ENCODE measurements at places on chromosomes 5 and 9.
A peak's percentile ranks its signal among the peaks of the same experiment; 100 is the strongest.

DNA sequence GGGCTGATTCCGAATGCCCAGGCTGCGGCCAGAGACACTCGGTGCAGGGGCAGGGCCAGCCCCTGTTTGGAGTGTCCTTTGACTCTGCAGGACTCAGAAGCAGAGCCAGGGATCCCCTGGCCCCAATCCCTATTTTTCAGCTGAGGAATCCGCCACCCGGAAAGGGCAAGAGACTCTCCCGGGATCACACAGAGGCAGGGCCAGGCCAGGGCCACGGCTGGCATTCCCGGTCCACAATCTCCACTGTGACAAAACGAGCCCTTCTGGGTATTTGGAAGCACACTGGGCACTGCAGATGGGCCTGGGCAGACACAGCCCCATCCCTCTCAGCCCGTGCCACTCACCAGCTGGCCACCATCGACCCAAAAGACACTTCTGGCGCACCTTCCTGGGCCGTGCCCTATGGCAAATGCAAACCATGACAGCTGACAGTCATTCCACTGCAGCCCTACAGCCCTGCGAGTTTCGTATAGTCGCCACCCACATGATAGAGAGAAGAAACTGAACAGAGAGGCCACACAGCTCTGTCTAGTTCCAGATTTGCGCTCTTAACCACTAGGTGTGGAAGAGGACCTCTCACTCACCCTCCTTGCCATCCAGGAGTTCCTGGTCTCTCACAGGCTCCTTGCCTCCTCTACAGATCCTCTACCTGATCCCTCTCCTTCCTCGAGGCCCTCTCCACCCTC is 13.3 kb downstream of the NR5A1 start:
- no peak for DNase-seq

GRCh38 chr5:39073767-39074016 is 507 bp downstream of the RICTOR start:
- DNase-seq, result peak; percentile 22

DNA sequence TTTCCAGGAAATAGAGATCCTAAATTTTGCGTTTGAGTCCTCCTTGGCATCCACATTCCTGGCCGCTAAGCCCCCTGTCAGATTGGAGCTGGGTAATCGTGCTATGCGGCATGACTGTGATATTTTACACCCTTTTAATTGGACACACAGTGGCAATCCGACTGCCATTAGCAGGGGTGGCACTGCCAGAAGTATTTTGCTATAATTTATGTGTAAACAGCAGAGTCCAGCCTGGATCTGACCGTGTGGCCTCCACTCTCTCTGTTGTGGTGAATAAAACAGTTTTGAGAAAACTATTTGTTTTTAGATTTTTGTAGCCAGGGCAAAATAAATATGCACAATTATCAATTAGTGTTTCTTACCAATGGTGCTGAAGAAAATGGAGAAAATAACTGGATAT is 281.0 kb upstream of the IRX2 start:
- DNase-seq, result no peak

- no peak for DNase-seq
Measured at GRCh38 chr9:72684615-72685014, 163.2 kb downstream of the TMC1 start.

DNA sequence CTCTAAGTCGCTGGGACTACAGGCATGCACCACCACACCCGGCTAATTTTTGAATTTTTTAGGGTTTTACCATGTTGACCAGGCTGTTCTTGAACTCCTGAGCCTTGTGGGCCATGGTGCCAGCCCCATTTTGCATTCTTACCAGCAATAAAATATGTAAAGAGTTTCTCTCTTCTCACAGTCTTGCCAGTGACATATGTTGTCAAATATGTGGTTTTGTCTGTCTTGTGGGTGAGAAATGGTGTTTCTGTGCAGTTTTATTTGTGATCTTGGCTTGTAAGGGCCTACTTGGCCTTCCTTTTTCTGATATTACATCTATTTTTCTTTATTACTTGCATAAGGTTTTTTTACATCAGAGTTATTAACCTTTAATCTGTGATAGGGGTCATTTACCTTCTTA is 47.1 kb downstream of the SPIN1 start:
- no peak for DNase-seq

- DNase-seq, result peak; percentile 44
Measured at GRCh38 chr5:135477613-135478066, 25.5 kb upstream of the TIFAB start.

GRCh38 chr9:20558566-20559016 is 63.7 kb downstream of the MLLT3 start:
- DNase-seq, result no peak

DNA sequence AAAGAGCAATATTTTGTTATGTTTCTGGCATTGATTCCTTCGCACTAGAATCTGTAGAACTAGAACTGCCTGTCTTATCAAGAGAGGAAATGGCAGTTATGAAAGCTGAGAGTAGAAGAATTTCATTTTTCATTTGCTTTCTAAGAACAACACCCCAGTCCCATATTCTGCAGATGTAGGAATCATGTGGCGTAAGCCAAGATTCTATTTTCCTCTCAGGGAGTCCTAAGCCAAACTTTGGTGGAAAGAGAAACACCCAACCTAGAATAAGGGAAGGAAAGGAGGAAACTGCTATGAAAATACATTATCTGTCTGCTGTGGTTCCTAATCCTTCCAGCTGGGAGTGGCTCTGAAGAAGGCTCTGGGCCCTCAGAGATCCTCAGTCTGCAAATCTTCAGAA is 1176.9 kb upstream of the C9orf72 start:
- DNase-seq, result no peak

DNA sequence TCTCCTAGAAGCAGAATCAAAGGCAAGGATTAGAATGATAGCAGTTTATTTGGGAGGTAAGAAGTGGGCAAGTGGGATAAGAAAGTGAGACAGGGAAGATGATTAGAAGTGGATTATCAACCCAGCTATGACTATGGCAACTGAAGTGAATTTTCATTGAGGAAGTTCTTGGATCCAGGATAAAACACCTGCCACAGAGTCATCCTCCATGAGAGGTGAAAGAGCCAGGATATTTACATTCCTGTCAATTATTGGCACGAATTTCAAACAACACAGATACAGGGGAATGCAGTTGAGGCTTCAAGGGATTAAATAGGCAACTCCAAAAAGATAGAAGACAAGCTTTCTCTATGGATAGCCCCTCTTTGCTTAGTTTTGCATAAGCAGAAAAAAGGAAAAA is 31.8 kb upstream of the ZNF366 start:
- no peak for DNase-seq

- no peak for DNase-seq
Measured at GRCh38 chr5:148556835-148557234, 97.5 kb downstream of the HTR4 start.

DNA sequence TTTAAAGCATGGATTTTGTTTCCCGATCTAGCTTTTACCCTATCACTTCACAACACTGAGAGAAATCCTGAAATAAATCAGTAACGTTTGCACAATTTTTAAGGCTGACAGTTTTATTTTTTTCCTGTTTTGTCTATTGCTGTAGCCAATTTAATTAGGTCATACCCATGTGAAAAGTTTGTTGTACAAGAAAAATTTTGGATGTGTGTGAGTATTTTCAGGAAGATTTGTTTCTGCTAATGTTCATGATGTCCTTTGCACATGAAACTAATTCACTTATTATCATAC is 237.8 kb downstream of the ARRDC3 start:
- no peak for DNase-seq

GRCh38 chr9:98607152-98607551 is 101.6 kb downstream of the GABBR2 start:
- no peak for DNase-seq

GRCh38 chr5:127580731-127581130 is 63.3 kb downstream of the PRRC1 start:
- DNase-seq, result no peak

- DNase-seq, result no peak
Measured at GRCh38 chr9:38274800-38275199, 117.7 kb upstream of the ALDH1B1 start.

- no peak for DNase-seq
Measured at GRCh38 chr9:106945727-106946660, 83.0 kb downstream of the ZNF462 start.

DNA sequence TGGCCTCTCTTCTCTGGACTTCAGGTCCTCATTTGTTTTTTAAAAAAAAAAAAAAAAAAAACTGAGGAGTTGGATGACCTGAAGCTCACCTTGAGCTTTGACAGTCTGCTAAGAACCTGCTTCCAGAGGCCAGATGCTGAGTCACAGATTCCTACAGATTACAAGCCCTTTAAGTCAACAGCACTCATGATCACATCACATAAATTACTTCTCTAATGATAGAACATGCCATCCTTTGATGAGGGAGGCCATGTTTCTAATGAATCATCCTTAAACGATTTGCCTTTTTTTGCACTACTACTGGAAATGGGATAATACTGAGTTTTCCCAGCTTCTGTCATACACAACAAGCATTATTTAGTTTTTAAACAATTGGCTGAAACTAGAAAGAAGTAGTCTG is 34.2 kb upstream of the MYOT start:
- DNase-seq, result no peak

DNA sequence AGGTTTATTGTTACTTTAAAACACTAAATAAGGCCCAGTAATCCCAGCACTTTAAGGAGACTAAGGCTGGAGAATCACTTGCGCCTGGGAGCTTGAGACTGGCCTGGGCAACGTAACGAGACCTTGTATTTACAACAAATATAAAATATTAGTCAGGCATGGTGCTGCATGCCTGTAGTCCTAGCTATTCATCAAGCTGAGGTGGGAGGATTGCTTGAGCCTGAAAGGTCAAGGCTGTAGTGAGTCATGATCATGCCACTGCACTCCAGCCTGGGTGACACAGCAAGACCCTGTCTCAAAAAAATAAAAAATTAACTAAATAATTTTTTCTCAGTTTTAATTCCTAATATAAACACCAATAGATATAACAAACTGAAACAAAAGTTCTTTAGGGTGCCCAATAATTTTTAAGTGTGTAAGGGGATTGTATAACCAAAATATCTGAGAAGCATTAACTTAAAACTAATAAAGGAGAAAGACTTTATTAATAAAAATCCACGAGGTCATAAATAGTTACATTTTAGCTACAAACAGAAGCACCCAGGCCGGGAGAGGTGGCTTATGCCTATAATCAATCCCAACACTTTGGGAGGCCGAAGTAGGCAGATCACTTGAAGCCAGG is 32.7 kb downstream of the FAM13B start:
- no peak for DNase-seq

- no peak for DNase-seq
Measured at GRCh38 chr9:38144421-38144820, 75.4 kb upstream of the SHB start.

DNA sequence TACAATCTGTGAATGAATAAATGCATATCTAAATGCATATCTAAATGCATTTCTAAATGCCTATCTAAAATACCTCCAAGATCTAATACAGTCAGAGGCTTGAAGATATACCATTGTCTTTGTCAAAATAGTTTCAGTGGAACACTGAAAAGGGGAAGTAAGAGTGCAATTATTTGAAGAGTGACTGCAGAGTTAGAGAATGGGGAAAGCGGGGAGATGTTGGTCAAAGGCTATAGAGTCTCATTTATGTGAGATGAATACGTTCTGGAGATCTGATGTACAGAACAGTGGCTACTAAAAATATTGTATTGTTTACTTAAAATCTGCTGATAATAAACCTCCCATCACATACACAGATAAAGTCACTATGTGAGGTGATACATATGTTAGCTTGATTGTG is 1126.2 kb upstream of the CDH9 start:
- no peak for DNase-seq

GRCh38 chr9:70046274-70047070 is 2.8 kb downstream of the MAMDC2 start:
- peak; percentile 72 for DNase-seq

DNA sequence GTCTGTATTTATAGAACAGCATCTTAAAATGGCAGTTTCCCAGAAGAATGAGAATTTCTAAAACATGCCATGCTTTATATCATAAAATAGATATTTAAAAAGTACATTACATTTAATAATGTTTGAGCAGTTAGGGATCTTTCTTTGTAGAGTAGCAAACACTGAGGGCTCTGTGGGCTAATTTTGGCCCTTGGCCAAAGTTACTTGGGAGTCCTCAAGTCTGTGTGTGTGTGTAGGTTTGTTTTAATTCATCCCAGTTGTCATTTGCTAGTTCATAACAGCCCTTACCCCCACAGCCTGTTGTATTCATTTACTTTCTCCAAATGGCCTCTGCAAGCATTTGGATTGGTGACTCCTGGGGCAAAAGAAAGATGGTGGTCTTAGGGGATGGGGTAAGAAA is 576.4 kb upstream of the SGCD start:
- DNase-seq, result no peak

GRCh38 chr5:172274951-172275753 is 8.4 kb downstream of the UBTD2 start:
- no peak for DNase-seq

DNA sequence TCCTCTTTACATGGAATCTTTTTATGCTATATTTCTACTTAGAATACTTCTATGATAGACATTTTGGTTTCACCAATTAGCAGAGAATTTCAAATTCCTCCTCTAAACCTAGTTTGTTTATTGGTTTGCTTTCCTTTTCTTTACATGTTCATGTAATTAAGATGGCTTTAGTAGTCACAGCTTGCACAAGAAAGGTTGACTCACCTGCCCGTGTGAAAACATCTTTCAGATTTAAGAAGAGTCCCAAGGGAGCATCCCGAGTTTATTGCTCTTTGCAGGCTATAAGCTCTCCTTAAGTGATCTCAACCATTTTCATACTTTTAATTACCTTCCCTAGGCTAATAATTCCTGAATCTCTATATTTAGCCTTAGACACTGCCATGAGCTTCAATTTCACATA is 28.9 kb downstream of the TYRP1 start:
- DNase-seq, result no peak

DNA sequence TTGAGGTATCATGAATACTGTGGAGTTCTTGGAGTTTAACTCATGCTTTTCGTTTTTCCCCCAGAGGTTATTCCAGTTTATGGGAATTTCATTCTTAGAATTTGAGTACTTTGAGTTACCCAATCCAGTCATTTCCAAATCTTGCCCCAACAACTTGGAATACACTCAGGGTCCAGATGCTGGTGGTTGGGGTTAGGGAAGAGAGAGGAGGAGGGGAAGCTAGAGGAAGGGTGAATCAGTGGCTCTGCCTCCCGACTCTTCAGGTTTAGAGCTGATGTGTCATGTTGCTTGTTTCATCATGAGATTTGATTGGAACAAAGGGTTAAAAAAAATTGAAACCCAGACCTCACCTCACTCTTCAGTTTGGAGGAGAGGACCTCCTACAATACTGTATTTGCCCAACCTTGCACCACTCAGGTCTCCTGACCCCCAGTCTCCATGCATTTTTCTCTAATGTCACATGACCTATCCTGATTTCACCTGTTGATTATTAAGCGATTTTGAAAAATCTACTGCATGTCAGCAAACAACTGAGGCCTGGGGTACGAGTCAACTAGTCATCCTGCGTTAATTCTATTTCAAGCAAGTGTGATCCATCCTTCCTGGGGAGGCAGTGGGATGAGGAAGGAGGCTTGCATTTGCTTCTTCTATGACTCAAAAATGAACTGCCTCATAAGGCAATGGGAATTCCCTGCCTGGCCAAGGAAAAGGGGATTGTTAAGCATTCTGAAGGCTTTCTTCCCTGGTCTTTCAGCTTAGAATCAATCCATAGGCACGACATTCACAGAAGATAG is 6.2 kb upstream of the SLC1A3 start:
- no peak for DNase-seq
